T-cell (primary cell): ENCODE measurements at places on chromosomes 7 and 10. TPM values are rescaled to one million over a fixed set of nuclear protein-coding genes. Genes with fewer than 3 reads are reported as not detected.

- no peak overlapping the region for H3K27ac ChIP-seq
- no peaks in the 10 kb centered on the region for H3K36me3 ChIP-seq
- DNase-seq: no peak
- H3K27me3 ChIP-seq: no peaks in the 10 kb centered on the region
Measured at GRCh38 chr7:50416527-50417182, 33.5 kb downstream of the FIGNL1 start.

DNA sequence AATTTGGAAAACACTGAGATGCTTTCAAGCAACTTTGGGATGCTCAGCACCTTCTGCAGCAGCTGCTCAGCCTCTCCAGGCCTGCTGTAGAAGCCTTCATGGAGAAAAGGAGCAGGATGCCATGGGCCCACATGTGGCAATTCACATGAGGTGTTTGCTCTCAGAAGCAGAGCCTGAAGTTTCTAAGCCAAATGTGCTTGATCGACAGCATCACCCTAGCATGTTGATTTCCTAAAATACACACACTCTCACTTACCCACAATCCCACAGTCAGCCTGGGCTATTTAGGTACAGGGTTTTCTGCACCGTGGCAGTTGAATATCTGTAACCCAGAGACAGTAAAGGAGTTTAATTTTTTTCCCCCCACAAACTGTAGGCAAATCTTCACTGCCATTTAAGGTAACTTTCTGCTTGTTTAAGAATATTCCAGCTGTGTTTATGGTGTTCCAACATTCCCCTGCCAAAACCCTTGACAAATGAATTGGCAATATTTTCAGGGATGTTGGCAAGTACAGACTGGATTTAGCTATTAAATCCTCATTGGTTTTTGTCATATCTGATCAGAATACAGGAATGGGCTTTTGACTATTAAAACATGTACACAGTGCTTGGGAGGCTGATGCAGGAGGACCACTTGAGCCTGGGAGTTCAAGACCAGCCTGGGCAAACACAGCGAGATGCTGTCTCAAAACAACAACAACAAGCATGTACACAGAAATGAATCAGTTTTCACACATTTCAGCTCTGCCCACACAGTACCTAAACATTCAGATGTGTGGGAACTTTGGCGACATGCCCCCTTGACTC is 244.2 kb downstream of the CELF2 start:
- no peak overlapping the region for H3K27ac ChIP-seq
- DNase-seq: no peak
- peaks cover 11% of the 10 kb centered on the region for H3K4me1 ChIP-seq
- H3K4me3 ChIP-seq: no peak overlapping the region
- H3K36me3 ChIP-seq: peaks cover 4% of the 10 kb centered on the region

DNA sequence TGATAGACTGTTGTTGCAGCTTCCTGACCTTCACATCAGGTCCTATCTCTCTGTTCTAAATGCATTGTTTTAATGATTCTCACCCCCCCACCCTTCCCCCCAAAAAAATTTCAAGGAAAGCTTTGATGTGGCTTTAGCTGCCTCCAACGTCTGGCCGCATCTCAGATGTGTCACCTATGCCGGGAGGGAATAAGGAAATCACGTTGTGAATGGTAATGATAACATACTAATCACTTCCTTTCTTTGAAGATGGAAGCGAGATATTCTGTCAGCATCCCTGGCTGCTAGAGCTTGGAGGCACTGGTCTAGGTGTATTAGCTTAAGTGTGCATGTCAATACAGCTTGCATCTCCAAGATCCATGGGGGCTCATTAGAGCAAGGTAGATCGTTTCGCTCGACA is 89.6 kb downstream of the VTI1A start:
- H3K4me1 ChIP-seq: peaks cover 12% of the 10 kb centered on the region
- H3K4me3 ChIP-seq: no peak overlapping the region
- H3K36me3 ChIP-seq: peaks cover 24% of the 10 kb centered on the region
- H3K27me3 ChIP-seq: no peaks in the 10 kb centered on the region
- no peak overlapping the region for H3K27ac ChIP-seq
- no peak for DNase-seq

Gene SPDYE3
- not detected for total RNA-seq

Gene USP6NL
- total RNA-seq: 4.6 TPM

Gene PCDH15
- total RNA-seq: not detected

Gene EGR2
- 2.7 TPM for total RNA-seq

- DNase-seq: no peak
- no peaks in the 10 kb centered on the region for H3K36me3 ChIP-seq
- H3K4me3 ChIP-seq: no peak overlapping the region
- peaks cover 23% of the 10 kb centered on the region for H3K4me1 ChIP-seq
- no peak overlapping the region for H3K27ac ChIP-seq
Measured at GRCh38 chr10:63260860-63261251, 127.7 kb downstream of the NRBF2 start.

DNA sequence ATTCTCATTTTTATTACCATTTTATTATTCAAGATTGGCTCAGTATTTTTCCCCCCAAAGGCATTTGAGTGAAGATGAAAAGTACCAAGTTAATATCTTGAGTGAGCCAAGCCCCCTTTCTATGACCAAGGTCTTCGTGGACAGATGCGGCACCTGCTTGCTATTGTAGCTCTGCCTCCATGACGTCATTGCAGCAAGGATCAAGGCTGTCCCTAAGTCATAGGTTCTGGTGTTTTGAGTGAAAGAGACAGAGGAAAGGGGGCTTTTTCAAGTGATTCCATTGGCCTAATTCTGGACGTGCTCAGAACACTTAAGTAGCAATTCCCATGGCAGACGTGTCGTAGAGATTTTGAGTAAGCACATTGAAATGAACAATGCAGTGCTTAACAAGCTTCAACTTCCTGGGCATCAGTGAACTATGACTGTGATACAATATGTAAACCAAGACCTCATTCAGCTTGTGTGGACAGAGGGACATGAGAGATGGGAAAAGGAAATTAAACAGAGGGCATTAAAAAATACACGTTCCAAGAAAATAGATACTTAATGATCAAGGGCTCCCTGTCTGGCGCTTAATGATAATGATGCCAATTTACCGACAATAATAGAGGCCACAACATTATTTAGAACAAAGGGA is 248.7 kb upstream of the NPVF start:
- H3K27me3 ChIP-seq: peaks cover 2% of the 10 kb centered on the region
- DNase-seq: no peak
- H3K4me1 ChIP-seq: no peaks in the 10 kb centered on the region

Gene CEP55
- total RNA-seq: 0.49 TPM

GRCh38 chr10:76296957-76297356 is 865.5 kb downstream of the LRMDA start:
- H3K27me3 ChIP-seq: no peaks in the 10 kb centered on the region
- H3K4me1 ChIP-seq: no peaks in the 10 kb centered on the region
- H3K27ac ChIP-seq: no peak overlapping the region
- H3K36me3 ChIP-seq: no peaks in the 10 kb centered on the region
- no peak overlapping the region for H3K4me3 ChIP-seq

DNA sequence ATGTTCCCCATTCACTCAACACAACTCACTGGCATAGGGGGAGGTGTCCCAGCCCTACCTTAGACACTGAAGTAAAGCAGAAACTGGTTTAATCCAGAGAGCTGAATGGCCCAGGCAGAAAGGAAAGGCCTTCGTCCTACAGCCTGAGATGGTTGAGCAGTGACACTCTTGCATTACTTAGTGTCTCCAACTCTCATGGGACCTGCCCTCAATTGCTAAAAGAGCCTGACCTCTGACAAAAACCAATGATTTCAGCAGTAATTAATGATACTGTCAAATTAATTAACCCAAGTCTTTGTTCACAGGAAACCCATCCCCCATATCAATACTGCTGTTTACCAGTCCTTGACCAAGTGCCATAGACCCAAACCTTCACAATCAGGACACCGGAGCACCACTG is 48.6 kb downstream of the ICA1 start:
- DNase-seq: no peak
- H3K27ac ChIP-seq: no peak overlapping the region
- no peak overlapping the region for H3K4me3 ChIP-seq
- no peaks in the 10 kb centered on the region for H3K27me3 ChIP-seq
- no peaks in the 10 kb centered on the region for H3K4me1 ChIP-seq

Gene TRIM73
- total RNA-seq: 27.9 TPM

Gene ANKRD2
- total RNA-seq: 0.35 TPM

Gene GRID2IP
- 0.66 TPM for total RNA-seq

Gene MICALL2
- total RNA-seq: 5.5 TPM

Gene JAKMIP3
- 0.50 TPM for total RNA-seq

Gene FAM237B
- total RNA-seq: not detected
